ENCODE measurements at places on chromosomes 11 and 22.

DNA sequence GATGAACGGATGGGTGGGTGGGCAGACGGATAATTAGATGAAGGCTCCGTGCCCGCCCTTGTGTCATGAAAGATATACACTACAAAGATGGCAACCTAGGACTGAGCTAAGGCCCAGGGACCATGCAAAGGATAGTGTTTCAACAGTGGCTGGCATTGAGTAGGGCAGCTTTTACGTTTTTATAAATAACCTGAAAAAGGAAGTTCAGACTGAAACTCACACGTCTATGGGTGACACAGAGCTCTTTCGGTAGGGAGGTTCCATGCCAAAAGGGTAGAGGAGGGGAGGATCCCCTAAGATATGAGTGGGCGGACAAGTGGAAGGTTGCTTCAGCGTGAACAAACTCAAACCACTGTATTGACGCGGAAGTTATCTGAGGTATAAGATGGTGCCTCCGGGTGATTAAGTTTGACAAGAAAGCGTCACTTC lies 90.5 kb downstream of the UBASH3B start:
- no peak for DNase-seq

GRCh38 chr22:25554238-25554671 lies 10.2 kb upstream of the GRK3 start:
- DNase-seq, result no peak

DNA sequence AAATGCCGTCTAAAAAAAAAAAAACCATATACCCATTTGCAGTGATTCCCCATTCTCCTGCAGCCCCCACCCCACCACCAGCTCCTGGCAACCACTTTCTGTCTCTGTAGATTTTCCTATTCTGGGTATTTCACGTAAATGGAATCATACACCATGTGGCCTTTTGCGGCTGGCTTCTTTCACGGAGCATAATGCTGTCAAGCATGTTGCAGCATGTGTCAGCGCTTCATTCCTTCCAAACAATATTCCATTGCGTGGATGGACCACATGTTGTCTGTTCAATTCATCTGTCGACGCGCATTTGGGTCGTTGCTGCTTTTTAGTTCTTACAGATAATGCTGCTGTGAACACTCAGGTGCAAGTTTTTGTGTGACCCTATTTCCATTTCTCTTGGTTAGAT lies 14.8 kb upstream of the EMID1 start:
- no peak for DNase-seq

- no peak for DNase-seq
Observed at GRCh38 chr11:2102883-2103213, 36.3 kb downstream of the IGF2 start.

GRCh38 chr11:76808171-76808570 lies 25.0 kb downstream of the TSKU start:
- DNase-seq, result no peak

- DNase-seq, result no peak
Observed at GRCh38 chr11:112364962-112365481, 104.4 kb upstream of the PLET1 start.

- DNase-seq, result no peak
Observed at GRCh38 chr11:134536219-134536618, 124.2 kb upstream of the B3GAT1 start.

GRCh38 chr11:115244758-115245157 lies 259.5 kb downstream of the CADM1 start:
- no peak for DNase-seq
